Left cardiac atrium (tissue), 4 donors: ENCODE measurements at places on chromosomes 5 and 9. TPM values are rescaled to one million over a fixed set of nuclear protein-coding genes. Genes with fewer than 3 reads are reported as not detected.

The KIF20A gene
- total RNA-seq = 0.13 TPM

The LIFR gene
- 68.9 TPM for total RNA-seq

The ADAMTS12 gene
- 3.8 TPM for total RNA-seq

The BARHL1 gene
- total RNA-seq = not detected

The FBP2 gene
- total RNA-seq = 0.62 TPM

The HTR4 gene
- 8.8 TPM for total RNA-seq

The DNM1 gene
- total RNA-seq = 14.0 TPM

The SPATA31A3 gene
- total RNA-seq = not detected

The MCTP1 gene
- 16.1 TPM for total RNA-seq

The SLC6A7 gene
- total RNA-seq = not detected

The CARTPT gene
- not detected for total RNA-seq

The CFAP157 gene
- total RNA-seq = not detected

The PCSK5 gene
- total RNA-seq = 9.3 TPM

The LCN6 gene
- 18.2 TPM for total RNA-seq

The LMNB1 gene
- 3.7 TPM for total RNA-seq

The AGPAT2 gene
- total RNA-seq = 154 TPM

The RASGRF2 gene
- 9.6 TPM for total RNA-seq

The GGTA1 gene
- 19.3 TPM for total RNA-seq

GRCh38 chr5:131322926-131323325, 59.1 kb downstream of the CDC42SE2 start:
- DNase-seq = no peak

DNA sequence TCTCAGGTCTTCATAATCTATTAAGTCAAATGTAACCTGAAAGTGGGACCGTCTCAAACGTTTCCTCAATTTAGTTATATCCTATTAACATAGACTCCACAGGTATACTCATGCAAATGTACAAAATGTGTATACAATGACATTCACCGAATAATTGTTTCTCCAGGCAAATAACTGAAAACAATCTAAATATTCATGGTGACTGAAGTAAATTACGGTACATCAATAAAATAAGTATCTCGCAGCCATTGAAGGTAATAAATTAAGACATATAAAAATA, 482 bp downstream of the IARS1 start:
- no peak for DNase-seq

DNA sequence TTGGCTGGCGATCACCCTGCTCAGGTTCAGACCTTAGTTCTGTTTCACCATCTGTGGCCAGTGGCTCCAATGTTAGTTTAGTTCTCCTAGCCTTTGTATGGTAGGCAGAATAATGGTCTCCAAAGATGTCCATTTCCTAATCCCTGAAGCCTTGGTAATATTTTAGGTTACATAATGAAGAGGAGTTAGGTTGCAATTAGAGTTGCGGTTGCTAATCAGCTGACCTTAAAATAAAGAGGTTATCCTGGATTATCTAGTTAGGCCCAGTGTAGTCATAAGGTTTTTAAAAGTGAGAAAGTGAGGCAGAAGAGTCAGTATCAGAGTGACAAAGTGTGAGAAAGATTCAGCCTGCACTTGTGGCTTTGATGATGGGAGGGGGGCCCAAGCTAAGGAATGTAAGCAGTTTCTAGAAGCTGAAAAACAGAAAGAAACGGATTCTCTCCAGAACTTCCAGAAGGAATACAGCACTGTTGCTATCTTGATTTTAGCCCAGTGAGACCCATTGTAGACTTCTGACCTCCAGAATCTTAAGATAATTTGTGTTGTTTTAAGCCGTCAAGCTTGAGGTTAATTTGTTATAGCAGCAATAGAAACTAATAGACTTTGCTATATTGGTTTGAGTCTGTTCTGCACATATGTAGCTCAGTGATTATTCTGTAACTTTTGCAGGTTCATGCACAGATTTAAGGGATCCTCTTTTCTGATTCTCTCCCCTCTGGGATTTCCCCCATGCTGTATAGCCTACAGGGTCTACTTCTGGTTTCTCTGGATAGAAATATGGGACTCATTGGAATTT, 21.6 kb downstream of the LNPEP start:
- DNase-seq = no peak

DNA sequence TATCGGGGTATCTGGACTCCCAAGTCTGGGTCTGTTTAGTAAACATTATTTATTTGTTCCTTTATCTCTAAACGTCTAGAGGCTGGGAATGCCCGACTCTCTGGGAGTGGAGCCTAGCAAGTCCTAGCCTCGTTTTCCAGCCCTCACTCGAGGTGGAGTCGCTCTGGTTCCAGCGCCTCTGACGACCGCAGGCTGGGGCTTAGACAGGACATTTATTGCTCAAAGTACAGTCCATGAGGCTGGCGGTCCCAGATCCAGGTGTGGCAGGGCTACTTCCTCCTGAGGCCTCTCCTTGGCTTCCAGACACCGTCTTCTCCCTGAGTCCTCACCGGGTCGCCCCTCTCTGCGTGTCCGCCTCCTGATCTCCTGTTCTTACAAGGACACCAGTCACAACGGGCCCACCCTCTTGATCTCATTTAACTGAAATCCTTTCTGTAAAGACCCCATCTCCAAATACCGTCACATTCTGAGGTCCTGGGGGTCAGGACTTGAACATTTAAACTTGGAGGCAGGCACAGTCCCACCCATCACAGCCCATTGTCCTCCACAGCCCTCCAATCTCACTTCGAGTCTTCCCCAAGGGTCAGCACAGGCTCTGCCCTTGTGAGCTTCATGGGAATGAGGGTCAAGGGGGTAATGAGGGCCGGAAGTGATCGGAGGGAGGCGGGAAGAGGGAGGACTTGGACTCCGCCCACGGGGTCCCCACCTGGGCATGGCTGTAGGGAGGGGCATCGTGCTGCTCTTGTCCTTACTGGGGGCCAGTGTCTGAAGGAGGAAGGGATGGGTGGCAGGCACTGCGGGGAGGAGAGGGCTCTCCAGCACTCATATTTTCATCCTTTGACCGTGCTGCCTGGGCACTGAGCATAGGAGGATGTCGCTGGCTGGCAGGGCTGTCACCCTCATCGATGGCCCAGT, 12.2 kb upstream of the CLPTM1L start:
- DNase-seq = no peak

DNA sequence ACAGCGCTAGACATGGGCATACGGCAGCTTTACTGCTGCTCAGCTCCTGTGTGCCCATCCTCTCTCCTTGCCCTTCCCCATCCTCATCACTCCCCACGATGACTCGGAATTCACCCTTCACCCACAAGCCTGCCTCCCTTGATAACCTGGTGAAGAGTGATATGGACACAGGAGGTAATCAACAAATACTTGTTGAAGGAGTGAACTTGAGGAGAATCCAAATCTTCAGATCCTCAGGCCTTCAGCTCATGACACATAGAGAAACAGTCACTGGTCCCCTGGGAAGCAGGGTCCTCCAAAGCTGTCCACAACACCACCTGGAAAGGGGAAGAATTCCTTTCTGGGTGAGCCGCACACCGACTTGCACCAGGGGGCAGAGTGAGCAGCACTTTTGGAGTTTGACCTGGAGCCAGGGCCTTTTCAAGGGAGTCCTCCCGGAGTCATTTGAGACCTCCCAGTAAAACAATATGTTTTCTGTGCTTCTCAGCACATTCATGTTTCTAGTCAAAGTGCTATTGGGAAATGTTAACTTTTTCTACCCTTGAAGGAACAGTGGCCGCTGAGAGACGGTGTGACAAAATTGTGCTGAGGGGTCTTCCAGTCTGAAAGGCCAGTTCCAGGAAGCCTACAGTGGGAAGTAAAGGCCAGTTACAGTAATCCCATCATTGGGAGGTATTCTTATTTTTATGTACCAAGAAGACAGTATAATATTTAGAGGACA, 332.3 kb downstream of the CWC27 start:
- peak; percentile 62 for DNase-seq

DNA sequence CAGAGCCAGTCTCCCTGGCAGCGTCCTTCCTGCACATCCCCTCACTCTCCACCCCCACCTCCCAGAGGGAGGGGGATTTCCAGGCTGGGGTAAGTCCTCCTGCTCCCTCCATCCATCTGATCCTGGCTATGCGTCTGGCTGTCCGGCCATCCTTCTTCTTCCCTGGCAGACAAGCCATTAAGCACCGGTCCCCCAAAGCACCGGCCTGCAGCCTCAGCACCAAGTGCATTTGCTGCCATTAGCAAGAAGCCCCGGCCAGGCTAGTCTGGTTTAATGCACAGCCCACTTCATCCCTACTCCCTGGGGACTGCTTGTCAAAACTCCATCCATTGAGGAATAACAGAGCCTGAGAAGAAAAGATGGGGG, 208.7 kb upstream of the IER5L start:
- DNase-seq = no peak

DNA sequence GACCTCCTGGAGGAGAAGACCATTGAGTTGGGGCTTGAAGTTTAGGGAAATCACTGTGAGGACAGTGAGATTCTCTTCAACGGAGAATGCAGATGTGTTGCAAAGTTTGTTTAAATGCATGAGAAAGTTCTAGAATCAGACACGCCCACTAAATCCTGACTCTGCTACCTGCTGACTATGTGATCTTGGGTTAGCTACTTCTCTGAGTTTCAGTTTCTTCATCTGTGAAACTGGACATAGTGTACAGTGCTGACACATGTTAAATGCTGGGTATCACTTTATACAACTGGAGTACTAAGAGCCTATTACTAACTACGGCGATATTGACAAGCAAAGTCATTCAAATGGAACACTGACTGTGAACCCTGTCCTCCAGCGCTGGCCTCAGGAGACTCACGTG, 255.5 kb downstream of the HSPA4 start:
- no peak for DNase-seq

DNA sequence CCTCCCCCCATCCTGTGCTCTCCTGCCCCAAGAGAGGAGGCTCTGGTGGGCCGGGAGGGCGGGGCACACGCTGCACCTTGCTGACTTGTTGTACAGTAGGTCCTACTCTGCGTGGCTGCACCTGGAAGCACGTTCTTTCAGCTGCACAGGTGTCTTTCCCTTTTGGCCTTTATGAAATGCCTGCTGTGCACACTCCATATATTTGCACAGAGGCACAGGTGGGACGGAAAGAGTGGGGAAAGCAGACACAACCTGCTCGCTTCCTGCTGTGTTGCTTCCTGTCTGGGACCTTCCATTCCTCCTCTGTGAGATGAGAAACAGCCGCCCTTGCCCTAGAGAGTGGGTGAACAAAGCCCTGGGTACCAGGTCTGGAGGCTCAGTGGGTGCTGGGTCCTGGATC, 4.8 kb downstream of the USP20 start:
- no peak for DNase-seq

DNA sequence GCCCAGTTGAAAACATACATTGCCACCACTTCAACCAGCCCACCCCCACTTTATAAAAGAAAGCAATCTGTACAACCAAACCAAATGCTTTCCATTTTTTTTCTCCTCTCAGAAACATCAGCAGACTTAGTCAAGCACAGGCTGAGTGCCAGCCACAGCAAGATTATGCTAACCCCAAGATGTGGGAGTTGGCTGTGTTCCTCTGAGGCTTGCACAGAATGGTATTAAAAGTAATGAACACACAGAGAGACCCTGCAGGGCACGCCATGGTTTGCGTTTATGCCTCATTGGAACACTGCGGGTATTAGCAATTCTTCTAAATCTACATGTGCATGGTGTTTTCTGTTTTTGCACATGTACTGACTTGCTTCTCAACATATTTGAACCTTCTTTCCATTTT, 419.9 kb upstream of the GRAMD2B start:
- peak; percentile 69 for DNase-seq

- DNase-seq = no peak
Observed at GRCh38 chr9:7894231-7894630, 94.7 kb upstream of the DMAC1 start.

- DNase-seq = peak; percentile 48
Observed at GRCh38 chr9:81690251-81690851, 1.0 kb upstream of the TLE1 start.

- DNase-seq = no peak
Observed at GRCh38 chr5:171893290-171893886, 107.8 kb downstream of the SMIM23 start.

DNA sequence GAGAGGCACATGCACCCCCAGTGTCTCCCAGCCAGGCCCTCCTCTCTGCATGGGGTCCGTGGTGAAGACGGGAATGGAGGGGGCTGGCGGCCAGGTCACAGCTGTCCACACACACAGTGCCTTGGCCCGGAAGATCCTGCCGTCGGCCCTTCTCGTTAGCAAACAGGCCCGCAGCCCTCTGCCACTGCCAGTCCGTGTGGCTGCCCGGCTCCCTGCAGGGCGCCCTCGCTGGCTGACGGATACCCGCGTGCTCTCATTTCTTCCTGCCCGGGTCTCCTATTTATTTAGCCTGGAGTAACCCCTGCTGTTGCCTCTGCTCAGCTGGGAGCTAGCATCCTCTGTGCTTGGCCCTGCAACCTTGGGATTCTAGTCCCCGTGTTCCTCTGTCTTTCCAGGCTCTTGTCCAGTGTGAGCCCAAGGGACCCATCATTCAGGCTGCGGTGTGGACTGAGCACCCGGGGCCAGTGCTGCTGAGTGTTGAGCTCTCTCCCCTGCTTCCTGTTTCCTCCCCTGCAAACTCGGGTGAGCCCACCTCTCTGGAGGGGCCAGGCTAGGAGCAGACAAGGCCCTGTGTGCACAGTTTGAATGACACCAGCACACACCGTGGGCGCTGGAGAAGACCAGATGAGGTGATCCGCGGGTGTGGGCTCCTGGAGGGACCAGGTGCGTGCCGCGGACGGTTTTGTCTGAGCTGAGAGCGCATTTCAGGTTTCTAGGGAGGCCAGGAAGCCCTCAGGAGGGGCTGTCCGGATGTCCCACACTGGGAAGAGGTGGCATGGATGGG, 14.6 kb upstream of the RNU6ATAC start:
- peak; percentile 33 for DNase-seq

GRCh38 chr9:77899679-77900354, 131.8 kb downstream of the GNAQ start:
- no peak for DNase-seq

- DNase-seq = no peak
Observed at GRCh38 chr5:138515556-138516245, 27.3 kb downstream of the ETF1 start.

GRCh38 chr5:164721116-164721515, 1215.7 kb downstream of the MAT2B start:
- no peak for DNase-seq

DNA sequence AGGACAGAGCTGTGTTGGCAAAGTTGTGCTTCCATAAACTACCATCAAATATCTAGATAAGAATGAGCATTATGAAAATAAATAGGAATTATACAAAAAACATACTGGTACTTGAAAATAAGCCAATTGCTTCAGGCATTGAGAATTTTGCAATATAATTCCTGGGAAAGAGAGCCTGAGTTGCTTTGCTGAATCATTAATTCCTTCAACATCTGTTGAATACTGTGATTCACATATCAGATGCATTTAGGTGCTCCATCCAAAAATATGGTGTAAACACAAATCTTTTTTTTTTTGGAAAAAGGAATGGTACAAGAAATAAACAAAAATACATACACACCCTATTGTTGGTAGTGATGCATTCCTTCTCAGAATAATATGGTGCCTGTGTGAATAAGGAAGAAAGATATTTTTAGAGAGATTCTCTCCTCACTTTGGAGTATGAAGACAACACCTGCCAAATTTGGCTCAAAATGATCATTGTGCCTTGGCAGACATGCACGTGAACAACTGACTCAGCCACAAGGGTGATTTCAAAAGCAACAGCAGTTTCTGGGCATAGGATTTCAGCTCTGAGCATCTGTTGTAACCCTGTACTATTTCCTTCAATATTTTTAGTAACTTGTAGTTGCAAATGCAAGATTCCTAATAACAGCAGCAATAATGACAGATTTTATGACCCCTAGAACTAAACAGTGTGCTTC, 96.7 kb downstream of the CAVIN4 start:
- DNase-seq = no peak

GRCh38 chr5:10465726-10466125, 24.0 kb downstream of the ROPN1L start:
- DNase-seq = no peak

GRCh38 chr9:120904978-120905301, 21.7 kb downstream of the TRAF1 start:
- no peak for DNase-seq
